ENCODE measurements at places on chromosomes 4 and X.
A peak's percentile ranks its signal among the peaks of the same experiment; 100 is the strongest.

DNA sequence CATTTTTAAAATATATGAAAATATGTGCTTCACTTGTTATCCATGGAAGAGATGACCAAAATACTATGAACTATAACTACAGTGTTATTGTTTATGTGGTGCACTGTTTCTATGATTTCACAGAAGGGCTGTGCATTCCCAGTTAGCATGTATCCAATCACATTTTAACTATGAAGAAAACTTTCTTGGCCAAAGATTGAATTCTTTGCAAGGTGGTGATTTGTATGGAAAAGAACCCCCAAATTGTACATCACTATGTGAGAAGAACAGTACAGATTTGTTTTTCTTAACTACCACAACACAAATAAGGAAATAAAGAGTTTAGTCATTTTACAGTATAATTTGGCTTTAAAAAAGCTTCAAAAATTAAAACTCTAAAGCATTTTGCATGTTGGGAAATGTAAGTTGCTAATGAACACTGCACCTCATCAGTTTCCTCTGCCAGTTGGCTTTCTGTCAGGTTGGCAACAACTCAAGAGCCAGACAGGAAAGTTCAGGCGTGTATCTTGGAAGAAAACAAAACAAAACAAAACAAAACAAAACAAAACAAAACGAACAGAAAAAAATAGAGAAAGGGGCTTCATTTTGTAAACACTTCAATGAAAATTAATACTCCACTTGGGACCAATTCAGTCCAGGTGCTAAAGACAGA lies 237.0 kb downstream of the SCFD2 start:
- DNase-seq, result peak; percentile 73

DNA sequence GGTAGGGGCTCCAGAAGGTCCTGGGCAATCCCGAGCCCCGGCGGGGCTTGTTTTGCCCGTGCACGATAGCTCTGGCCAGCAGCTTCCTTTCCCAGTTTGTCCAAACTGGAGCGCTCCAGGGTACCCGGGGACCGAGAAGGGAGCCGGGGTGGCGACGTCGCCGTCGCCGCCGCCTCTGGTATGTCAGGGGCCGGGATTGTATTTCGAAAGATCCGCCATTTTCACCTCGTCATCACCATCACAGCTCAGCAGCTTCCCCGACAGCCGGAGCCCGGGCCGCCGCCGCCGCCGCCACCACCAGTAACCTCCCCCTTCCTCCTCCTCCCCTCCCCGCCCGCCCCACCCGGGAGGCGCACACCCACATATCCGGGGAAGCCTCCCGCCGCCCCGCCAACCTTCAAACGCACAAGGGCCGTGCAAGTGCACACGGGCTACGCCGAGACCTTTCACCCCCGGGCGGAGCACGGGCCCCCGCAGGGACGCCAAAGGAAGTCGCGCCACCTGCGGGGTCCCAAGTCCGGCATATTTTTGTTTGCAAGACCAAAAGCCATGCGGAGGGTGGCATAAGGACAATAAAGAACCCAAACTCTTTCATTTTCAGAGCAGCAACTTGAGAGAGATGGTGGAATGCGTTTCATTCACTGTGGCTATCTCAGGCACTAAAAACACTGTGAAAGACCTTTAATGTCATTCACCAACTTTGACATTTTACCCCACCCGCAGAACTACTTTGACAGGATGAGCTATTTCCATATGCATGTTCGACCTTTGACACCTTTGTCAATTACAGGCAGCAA lies at the start of gene LIN54:
TSS of gene LIN54 (minus strand) at position 302 of the 797 bp plus-strand sequence. CDS start 25,979 bp downstream, outside the sequence.
- peak; percentile 89 for DNase-seq

- no peak for DNase-seq
Measured at GRCh38 chr4:185886832-185887524, 75.0 kb upstream of the SORBS2 start.

GRCh38 chr4:41361794-41362526 lies 105.2 kb downstream of the UCHL1 start:
- no peak for DNase-seq

DNA sequence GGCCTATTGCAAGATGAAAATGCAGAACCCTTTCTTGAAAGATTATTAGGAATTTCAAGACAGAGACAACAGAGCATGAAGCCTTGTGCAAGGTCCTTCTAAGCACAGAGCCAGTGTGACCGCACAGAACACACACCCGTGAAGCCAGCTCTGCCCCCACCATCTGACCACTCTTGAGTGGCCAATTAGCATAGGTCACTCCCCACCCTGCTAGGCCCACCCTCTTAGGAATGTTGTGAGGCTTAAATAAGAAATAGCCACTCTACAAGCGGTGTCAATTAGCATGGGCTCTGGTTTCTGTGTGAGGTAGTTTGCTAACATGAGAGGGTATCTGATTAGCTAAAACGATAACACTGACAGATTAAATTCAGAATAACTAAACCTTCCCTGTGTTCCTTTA lies 152.9 kb downstream of the PTTG2 start:
- DNase-seq, result no peak

DNA sequence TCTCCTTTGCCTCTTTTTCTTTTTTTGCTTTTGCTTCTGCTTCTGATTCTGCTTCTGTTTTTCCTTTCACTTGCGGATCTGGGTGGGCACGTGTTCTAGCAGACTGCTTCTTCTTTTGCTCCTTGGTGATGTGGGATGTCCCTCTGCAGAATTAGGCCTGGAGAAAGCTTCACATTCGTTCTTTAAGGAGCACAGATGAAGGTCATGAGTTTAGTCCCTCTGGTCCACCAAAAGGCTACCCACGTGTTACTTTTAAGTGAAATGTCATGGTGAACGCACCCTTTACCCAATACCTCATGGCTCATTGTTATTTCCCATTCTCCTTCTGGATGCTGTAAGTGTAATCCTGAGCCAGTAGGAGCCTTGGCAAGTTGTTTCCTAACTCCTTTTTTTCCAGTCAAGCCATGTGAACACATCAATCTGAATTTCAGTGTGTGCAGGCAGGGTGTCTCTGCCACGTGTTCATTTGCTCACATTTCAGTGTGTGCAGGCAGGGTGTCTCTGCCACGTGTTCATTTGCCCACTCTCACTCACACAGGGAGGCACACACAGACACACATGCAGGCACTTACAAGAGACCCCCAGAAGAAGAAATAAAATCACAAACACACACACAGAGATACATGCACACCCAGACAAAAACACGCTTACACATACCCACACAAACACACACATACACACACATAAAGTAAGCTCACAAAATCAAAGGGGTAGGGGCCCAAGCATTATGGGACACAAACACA lies 36.9 kb downstream of the NBDY start:
- DNase-seq, result no peak

- DNase-seq, result no peak
Measured at GRCh38 chr4:182207830-182208396, 35.3 kb upstream of the TENM3 start.

DNA sequence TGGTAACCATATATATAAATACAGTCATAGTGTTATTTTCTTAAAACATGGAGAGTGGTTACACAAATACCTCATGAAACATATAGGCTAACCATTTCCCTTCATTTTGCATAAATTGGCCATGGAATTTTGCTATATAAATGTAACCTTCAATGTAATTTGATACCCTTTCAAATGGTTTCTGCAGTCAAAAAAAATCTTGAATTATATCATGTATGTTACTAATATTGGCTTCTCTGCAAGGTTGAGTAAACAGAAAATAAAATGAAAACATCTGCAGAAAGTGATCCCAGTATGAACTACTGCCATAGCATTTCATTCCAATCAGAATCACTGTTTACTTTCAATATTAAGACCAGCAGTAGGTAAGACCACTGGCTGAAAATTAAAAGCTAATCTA lies 1165.9 kb upstream of the TENM3 start:
- DNase-seq, result no peak

GRCh38 chrX:21747558-21747957 lies 10.4 kb downstream of the SMPX start:
- DNase-seq, result no peak

DNA sequence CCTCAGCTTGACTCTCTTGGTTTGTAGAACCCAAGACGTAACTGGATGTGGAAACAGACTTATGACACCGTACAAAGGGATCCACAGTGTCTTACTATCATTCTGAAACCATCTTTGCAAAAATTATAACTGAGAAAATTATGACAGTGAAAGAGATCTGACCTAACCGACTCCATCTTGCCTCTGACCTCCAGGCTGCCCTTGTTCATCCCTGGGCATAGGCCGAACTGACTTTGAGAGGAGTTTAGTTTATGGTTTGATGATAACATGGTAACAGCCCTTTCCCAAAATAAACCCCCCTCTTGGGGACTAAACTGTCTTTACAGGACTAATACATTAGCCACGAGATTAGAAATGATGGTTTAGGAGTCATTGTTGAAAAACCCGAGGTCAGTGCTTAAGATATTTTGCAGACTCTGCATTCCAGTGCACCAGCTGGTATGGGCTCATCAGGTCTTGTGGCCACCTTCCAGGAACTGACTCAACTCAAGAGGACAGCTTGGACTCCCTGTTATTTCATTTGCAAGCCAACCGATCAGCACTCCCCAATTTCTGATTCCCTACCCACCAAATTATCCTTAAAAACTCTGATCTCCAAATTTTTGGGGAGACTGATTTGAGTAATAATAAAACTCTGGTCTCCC lies 49.6 kb downstream of the CASP3 start:
- DNase-seq, result no peak

DNA sequence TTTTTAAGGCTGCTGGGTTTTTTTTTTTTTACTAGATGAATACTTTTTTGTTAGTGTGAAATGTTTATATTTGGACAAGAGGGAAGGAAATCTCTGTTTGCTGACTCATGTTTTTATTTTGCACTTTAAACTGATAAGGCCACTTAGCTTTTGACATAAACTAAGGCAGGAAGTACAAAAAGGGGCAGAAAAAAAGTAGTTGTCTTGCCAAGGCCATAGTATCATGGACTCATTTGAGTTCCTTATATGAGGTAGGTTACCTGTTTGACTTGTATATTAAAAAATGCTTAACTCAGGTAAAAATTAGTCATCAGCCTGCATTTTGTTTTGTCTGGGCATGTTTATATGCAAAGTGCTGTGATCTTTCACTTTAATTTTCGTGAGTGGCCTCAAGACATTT lies 26.0 kb downstream of the SMAD1 start:
- no peak for DNase-seq

GRCh38 chr4:73770917-73771316 lies 30.5 kb downstream of the CXCL8 start:
- no peak for DNase-seq

- DNase-seq, result no peak
Measured at GRCh38 chr4:33058998-33059397, 2338.8 kb downstream of the PCDH7 start.

DNA sequence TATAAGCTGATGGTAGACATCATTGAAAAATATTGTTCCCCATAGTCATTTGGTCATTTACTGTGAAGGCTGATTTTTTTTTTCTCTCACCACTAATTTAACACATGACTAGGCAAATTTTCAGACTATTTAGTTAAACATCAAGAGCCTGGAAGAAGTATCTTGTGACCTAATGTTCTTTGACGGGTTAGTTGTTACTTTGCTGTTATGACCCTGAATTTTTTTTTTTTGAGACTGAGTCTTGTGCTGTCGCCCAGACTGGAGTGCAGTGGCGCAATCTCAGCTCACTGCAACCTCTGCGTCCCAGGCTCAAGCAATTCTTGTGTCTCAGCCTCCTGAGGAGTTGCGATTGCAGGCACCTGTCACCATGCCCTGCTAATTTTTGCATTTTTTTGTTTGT lies 67.0 kb downstream of the HPF1 start:
- DNase-seq, result no peak

DNA sequence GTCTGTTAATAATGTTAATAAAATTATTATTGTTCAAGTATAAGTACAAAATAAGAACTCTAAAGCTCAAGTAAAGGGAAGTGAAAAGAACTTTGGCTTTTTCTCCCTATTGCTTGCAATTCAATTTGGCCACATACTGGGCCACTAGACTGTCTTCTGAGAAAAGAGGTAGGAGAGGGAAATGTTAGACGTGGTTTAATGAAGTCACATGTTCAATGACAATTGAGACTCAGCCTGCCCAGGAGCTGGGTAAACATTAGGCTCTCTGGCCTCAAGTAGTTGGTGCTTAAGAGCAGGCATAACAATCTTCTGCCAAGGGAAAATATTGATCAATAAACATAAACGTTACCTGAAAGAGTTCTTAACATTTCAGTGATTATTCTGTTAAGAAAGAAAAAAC lies 15.1 kb upstream of the PRSS12 start:
- DNase-seq, result no peak

- DNase-seq, result no peak
Measured at GRCh38 chr4:123216946-123217345, 179.6 kb upstream of the SPRY1 start.

- DNase-seq, result no peak
Measured at GRCh38 chr4:83356899-83357661, 22.4 kb upstream of the HPSE start.

GRCh38 chr4:174210354-174210753 lies 73.1 kb downstream of the FBXO8 start:
- DNase-seq, result no peak

GRCh38 chr4:129146639-129147038 lies 50.7 kb downstream of the C4orf33 start:
- no peak for DNase-seq

DNA sequence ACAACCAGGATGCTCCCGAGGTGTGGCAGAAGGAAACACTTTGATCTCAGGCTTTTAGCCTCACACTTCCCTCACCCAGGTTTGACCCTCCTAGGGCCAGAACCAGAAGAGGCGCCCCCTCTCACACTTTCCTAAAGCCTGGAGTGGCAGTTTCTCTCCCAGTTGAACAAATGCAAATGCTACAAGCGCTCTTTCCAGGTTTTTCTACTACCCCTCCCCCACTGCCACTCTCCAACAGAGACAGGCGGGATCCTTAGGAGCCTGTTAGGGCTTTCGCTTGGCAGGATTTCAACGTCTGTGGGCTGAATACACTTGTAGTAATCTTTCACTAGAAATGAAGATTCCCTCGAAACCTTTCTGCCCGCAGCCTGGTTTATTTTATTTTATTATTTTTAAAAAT lies 2.4 kb downstream of the TSC22D3 start:
- no peak for DNase-seq
